NCI-H2029 (cell line): ENCODE measurements at places on chromosomes 16 and 17.
A peak's percentile ranks its signal among the peaks of the same experiment; 100 is the strongest.

GRCh38 chr17:35612924-35613521 is 25.9 kb downstream of the AP2B1 start:
- no peak for DNase-seq

DNA sequence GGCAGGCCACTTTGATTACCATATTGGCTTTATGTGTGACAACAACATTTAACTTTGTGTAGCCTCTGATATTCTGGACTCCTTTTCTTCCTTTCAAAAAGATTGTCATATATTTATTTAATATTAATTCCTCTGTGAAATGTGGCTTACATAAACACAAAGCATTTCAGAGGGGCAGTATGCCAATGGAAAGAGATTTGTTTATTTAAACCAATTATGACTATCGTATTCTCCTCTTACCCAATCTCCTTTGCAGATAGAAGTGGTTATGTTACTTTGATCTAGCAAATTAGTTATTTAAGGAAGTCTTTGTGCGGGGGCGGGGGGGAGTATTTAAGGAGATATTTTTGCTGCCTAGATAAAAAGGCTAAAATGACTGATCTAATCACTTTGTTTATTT is 573.7 kb upstream of the KIF2B start:
- no peak for DNase-seq

- DNase-seq: no peak
Observed at GRCh38 chr16:47523342-47524006, 62.3 kb downstream of the PHKB start.

DNA sequence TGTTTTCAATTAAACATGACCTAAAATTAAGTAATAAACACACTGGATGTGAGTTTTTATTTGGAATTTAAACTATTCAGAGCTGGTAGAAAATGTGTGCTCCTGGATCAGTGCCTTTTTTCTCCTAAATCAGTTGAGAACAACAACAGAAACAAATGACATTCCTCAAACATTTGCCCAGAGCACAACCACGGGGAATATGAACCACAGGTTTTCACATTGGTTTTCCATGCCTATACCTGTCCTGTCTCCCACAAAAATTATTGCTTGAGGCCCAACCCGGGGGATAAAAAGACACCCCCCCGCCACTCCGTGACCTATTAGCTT is 6.8 kb downstream of the HSBP1 start:
- DNase-seq: no peak

GRCh38 chr16:14608111-14608566 is 21.9 kb downstream of the PARN start:
- no peak for DNase-seq

DNA sequence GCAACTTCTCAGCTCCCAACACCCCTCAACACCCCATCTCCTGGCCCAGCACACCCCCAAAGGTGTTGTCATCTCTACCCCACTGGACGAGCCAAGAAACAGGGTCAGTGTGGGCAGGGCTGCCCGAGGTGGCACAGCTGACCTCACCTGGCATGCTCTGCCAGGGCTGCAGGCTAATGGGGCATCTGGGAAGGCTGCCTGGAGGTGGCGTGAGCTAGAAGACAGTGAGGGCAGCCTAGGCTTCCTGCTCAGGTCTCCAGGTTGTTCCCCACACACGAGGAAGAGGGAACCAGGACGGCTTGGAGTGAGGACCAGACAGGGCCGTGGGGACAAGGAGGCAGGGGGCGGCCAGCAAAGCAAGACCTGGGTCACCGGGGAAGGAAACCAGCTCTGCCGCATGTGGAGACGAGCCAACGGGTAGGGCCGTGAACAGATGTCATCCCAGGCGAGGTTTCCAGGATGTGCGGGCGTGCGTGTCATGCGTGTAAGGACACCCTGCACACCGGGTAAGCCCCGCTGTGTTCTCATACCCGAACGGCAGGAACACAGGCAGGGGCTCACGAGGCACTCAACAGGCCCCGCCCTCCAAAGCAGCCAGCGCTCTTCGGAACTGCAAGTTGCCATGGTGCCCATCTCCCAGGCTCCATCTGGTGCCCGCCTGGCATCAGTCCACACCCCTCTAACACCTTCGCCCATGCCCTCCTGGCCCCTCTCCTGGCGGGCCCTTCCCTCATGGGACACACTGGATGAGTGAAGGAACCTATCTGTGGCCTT is 29.6 kb upstream of the PVALEF start:
- peak; percentile 52 for DNase-seq

GRCh38 chr17:7633093-7633492 is 3.2 kb downstream of the SHBG start:
- DNase-seq: no peak

GRCh38 chr16:78364556-78364880 is 265.1 kb downstream of the WWOX start:
- DNase-seq: no peak

GRCh38 chr17:82848022-82848592 is 8.3 kb upstream of the ZNF750 start:
- DNase-seq: peak; percentile 80

GRCh38 chr16:83031524-83031923 is 404.8 kb downstream of the CDH13 start:
- DNase-seq: peak; percentile 51

GRCh38 chr17:43816336-43817320 is 16.3 kb downstream of the MPP3 start:
- no peak for DNase-seq

DNA sequence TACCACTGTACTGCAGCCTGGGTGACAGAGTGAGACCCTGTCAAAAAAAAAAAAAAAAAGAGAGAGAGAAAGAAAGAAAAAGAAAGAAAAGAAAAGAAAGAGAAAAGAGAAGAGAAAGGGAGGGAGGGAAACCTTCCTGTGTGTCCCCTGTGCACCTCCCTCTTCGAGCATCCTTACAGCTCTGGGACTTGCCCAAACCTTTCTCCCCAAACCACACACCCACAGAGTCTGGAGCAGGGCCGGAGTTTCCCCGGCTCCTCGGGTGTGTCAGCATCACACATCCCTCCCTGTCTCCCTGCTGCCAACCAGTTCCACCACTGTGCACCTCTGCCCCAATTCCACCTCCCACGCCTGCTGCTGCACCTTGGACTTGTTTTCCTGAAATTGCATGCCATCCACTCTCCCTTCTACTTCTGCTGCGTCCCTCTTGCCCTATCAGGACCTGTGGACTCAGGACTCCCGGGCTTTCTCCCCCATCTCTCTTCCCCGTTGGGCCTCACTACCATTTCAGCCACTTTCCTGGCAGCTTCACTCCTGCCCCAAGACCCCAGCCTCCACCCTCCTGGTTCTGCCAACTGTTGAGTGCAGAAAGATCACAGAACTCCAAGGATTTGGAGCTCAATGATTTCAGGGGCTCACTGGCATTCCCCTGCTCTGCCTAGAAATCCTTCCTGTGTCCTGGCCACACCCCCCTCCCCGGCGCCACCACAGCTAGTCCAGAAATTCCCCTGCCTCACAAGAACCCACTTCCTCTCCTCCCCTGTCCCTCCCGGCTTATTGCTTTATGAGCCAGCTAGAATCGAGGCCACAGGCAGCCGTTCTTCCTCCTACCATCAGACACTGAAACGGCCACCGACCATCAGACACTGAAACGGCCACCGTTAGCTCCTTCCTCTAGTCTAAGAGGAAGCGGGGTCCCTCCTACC is 3.7 kb upstream of the CDK3 start:
- no peak for DNase-seq

DNA sequence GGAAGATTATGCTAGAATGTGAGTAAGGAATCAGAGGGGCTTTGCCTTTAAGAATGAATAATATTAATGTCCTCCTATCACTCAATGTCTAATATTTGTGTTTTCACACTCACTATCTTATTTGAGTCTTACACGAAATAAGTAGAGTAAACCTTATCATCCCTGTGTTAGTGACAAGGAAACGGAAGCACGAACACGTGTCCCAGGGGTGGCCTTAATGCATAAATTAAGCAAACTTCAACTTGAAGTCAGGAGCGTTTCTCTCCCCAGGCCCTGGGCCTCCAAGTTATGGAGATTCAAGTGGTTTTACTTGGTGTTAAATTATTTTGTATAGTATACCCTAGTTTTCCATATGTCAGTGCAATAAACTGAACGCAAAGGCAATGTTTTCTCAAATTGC is 96.0 kb downstream of the WDR59 start:
- no peak for DNase-seq

- no peak for DNase-seq
Observed at GRCh38 chr16:84416407-84417321, 48.3 kb downstream of the ATP2C2 start.

GRCh38 chr17:31754239-31754945 is 104.7 kb downstream of the COPRS start:
- no peak for DNase-seq

GRCh38 chr16:51045186-51045585 is 105.9 kb downstream of the SALL1 start:
- no peak for DNase-seq

DNA sequence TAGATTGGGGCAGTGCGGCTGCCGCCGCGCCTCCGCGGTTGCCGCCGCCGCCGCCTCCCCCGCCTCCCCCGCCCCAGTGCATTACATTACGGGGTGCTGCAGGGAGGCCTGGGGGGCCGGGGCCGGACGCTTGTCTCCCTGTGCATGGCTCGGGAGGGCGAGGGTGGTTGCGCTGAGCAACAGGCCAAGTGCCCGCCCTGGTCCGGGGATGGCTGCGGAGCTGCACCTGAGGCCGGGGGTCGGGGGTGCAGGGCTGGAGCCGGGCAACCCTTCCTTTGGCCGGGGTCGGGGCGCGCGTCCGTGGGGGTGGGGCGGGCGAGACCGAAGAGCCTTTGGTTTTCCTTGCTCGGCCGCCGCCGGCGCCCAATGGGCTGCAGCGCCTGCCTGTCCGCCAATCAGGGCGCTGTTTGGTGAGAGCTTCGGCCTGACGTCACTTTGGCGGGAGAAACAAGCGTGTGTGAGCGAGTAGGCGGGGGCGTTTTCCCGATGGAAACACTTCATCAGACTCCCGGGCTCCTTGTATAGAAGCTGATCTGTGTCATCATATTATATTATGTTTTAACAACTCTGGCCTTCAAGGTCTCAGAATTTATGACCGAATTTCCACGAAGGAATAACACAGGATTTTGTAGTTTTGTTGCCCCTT is 941 bp upstream of the FBXL20 start:
- DNase-seq: peak; percentile 89

- no peak for DNase-seq
Observed at GRCh38 chr17:42522798-42523278, 13.2 kb upstream of the NAGLU start.

GRCh38 chr17:66976781-66977201 is 12.3 kb downstream of the CACNG4 start:
- no peak for DNase-seq

GRCh38 chr17:40568074-40568836 is 3.0 kb upstream of the CCR7 start:
- no peak for DNase-seq

DNA sequence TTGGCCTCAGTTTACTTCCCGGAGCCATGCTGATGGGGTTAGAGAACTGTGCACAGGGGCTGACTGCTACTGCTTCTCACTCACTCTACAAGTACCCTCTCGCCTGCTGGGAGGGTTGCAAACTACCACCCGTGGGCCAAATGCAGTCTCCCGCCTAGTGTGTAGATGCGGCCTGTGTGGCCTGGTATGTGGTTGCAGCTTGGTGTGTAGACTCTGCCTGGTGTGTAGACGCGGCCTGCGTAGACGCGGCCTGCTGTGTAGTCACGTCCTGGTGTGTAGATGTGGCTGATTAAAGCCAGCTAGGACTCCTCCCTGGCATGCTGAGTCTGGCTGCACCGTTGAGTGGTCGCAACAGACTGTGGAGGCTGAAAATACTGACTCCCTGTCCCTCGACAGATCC is 7.3 kb downstream of the CANT1 start:
- no peak for DNase-seq

DNA sequence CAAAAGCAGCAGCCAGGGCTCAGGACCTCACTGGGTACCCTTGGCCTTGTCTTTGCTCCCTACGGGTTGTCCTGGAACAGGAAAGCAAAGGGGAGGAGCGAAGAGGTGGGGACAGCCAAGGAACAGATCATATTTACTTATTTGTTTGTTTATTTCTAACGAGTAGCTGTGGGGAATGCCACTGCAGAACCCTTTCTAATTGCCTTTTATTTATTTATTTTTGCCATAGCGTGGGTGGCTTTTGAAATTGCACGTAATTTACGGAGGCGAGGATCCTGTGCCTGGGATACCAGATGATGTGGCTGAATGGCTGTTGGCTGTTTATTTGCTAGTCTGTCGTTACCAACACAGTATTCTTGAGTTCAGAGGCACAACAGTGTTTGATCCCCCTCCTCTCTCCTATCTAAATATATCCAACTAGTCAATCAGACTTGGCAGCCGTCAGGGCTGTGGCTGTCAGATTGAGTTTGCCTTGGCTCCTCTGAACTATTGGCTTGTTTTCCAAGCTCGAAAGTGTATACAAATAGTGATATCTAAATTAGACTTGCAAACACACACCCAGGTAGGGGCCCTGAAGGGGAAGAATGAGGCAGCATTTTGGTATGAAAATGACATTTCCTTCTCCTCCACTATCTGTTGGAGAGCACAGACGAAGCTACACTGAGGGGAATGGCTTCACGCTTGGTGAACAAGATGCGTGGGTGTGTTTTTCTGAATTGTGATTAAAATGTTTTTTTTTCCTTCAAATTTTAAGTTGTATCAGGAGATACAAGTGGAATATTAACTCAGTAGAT is 110.4 kb downstream of the MSI2 start:
- DNase-seq: peak; percentile 80

DNA sequence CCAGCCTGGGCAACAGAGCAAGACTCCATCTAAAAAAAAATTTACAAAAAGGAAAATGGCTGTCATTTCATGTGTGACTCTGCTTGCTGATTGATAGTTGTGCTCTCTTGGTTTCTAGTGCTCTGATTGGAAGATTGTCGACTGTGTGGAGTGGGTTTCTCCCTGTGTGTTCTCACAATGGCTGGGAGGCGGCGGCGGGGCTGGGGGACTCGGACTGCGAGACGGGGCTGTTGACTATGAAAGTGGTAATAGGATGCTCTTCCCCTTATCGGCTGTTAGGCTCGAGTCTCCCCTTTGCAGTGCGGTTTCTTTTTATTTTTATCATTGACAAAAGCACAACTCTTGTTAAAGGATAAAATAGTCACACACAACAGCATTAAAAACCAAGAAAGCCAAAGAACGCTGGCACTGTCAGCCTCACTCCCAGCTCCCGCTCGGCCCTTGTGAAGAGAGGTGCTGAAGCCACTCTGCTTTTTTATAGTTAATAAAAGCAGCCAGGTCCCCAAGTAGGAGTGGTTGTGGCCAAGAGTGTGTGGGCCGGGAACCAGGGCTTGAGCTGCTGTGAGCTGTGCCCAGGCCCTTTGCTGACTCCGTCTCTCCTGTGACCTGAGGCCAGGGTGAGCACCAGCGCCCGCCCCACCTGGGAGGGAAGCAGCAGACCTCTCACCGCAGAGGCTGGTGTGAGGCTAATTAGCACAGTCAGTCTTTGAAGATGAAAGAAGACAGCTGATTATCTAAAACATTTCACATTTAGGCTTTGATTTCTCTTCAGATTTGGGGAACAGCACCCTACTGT is 36.5 kb downstream of the TBCD start:
- no peak for DNase-seq

- no peak for DNase-seq
Observed at GRCh38 chr16:89297156-89297874, 79.8 kb downstream of the ZNF778 start.
